Caki2 (cell line): ENCODE measurements at places on chromosomes 16 and 17.

- DNase-seq: no peak
These were observed 72.4 kb downstream of the CES1 start for GRCh38 chr16:55760310-55761001.

- peak; percentile 57 for DNase-seq
These were observed 24.0 kb downstream of the LIMD2 start for GRCh38 chr17:63675607-63676546.

DNA sequence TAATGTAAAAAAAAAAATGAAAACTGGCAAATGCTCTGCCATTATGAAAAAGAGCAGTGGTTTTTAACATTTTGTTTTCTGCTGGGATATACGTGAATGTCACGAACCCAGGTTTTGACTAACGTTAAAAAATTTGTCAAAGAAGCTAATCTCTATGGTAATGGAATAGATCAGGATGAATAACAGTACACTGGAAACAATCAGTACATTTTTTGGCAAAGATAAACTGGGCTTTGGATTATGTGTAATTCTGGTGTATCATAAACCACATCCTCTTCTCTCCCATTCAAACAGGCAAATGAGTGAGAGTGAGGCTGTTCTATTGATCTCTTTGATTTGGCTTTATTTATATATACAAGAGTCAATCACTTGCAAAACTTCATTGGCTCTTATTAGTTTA lies 207.0 kb upstream of the IRX3 start:
- no peak for DNase-seq

- no peak for DNase-seq
These were observed 135.0 kb downstream of the GSG1L start for GRCh38 chr16:27928542-27928941.

- no peak for DNase-seq
These were observed 43.2 kb upstream of the TRAP1 start for GRCh38 chr16:3760518-3760917.

DNA sequence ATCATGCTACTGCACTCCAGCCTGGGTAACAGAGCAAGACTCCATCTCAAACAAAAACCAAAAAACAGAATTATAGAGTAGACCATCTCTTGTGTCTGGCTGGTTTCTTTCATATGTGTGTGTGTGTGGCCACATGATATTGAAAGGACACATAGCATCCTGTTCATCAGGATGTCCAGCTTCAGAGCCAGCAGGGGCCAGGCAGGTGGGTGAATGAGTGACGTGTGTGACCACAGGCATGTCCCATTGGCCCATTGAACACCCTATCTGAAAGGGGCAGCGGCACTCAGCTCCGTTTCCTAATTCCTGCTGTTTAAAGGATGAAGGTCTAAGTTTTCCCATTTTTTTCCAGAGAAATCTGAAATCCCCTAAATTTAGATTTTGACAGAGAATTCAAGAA lies 174.2 kb downstream of the PRKCB start:
- DNase-seq: no peak

- DNase-seq: no peak
These were observed 71.1 kb downstream of the TMEM114 start for GRCh38 chr16:8519179-8519578.

- no peak for DNase-seq
These were observed 208.9 kb downstream of the CDH13 start for GRCh38 chr16:82835487-82836155.

- DNase-seq: no peak
These were observed 47.1 kb downstream of the USP10 start for GRCh38 chr16:84746875-84747274.

- DNase-seq: no peak
These were observed 17.5 kb downstream of the HS3ST4 start for GRCh38 chr16:25709213-25709612.

DNA sequence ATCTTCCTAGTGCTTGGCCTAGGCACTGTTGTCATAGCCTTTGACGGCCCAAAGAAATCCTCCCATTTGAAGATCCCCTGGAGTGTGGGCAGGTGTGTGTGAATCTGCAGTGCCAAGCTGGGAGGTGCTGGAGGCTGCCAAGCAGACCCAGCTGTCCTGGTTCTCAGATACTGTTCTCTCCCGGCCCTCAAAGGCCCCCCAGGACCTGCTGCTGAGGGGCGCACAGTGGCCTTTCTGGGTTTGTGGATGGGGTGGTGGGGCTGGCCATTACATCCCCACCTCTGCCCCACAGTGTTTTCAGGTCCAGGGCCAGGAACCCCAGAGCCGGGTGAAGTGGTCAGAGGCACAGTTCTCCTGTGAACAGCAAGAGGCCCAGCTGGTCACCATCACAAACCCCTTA lies 60.5 kb downstream of the MRC2 start:
- DNase-seq: no peak

- no peak for DNase-seq
These were observed 21.5 kb downstream of the SLC7A6OS start for GRCh38 chr16:68289202-68289601.

GRCh38 chr17:333626-334396 lies 18.8 kb downstream of the RPH3AL start:
- no peak for DNase-seq

- no peak for DNase-seq
These were observed 49.2 kb upstream of the ITGA2B start for GRCh38 chr17:44438636-44439035.

GRCh38 chr17:49190932-49191331 lies 19.4 kb downstream of the GNGT2 start:
- no peak for DNase-seq

GRCh38 chr17:62032480-62032879 lies 32.6 kb downstream of the MED13 start:
- DNase-seq: no peak

GRCh38 chr17:15281909-15282308 lies 16.8 kb upstream of the PMP22 start:
- DNase-seq: no peak

- DNase-seq: no peak
These were observed 10.9 kb downstream of the HOXB4 start for GRCh38 chr17:48567209-48567608.

DNA sequence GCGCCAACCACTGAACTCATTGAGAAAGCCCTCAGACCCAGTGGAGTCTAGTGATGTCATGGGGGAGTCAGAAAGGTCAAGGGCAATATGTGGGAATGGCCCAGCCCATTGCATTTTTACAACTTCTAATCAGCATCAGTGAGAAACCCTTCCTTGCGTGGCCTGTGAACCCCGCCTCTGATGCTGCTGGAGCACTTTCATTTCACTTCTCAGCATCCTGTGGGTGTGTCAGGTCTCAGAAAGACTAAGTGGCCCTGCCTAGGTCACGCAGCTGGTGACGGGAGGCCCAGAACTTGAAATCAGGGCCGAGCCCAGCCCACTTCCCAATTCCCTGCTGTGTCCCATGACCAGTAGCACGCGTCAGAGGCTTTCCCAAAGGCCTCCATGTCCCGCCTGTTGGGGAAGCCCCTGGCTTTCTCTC lies 6.1 kb downstream of the DNAI2 start:
- DNase-seq: no peak

DNA sequence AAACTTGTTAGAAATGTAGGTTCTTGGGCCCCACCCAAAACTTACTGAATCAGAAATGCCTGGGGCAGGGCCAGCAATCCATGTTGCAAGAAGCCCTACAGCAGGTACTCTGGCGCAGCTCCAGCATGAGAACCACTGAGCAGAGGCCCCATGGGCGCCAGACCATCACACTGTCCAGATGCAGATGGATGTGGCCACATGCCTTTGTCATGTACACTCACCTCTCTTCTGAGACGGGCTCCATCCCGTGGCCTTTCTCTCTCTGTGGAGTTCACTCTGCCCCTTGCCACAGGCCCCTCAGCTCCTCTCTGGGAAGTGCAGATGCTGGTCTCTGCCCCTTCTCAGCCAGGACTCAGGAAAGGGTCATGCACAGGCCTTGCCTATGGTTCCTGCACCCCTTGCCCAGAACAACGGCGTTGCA lies 2.3 kb upstream of the CCNF start:
- DNase-seq: no peak

GRCh38 chr16:17377360-17378324 lies 93.1 kb downstream of the XYLT1 start:
- no peak for DNase-seq

- no peak for DNase-seq
These were observed 1946.1 kb downstream of the TP53TG3F start for GRCh38 chr16:35405526-35405925.

GRCh38 chr17:65278050-65278819 lies 141.1 kb downstream of the RGS9 start:
- peak; percentile 20 for DNase-seq
